Kasumi-1 (cell line): ENCODE measurements at places on chromosomes 3 and 15.

- DNase-seq = no peak
Observed at GRCh38 chr15:63928185-63928842, 94.6 kb upstream of the HERC1 start.

DNA sequence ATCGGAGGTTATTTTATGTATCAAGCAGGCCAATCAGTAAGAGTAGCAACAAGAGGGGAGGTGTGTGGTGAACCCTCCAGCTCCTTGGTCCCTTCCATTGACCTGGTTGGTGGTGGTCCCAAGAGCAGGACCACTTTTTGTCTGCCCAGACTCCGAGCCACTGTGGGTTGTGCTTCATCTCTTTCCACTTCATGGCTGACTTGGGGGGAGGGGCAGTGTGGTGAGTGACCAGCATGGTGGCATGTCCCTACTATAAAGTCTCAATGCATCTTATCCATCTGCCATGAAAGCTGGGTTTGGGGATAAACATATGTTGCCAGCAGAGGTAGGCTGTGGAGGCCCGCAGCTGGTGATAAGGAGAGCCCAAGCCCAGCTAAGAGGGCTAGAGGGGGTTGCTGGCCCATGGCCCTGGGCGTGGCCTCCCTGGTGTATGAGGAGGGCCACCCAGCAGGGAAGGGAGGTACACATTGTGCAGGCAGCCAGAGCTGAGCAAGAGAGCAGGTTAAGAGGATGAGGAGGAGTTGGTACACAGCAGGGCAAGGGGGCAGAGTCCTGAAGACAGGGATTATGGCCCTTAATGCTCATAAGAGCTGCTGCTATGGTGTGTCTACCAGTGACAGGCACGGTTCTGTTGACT, 7.0 kb downstream of the AEN start:
- DNase-seq = no peak

DNA sequence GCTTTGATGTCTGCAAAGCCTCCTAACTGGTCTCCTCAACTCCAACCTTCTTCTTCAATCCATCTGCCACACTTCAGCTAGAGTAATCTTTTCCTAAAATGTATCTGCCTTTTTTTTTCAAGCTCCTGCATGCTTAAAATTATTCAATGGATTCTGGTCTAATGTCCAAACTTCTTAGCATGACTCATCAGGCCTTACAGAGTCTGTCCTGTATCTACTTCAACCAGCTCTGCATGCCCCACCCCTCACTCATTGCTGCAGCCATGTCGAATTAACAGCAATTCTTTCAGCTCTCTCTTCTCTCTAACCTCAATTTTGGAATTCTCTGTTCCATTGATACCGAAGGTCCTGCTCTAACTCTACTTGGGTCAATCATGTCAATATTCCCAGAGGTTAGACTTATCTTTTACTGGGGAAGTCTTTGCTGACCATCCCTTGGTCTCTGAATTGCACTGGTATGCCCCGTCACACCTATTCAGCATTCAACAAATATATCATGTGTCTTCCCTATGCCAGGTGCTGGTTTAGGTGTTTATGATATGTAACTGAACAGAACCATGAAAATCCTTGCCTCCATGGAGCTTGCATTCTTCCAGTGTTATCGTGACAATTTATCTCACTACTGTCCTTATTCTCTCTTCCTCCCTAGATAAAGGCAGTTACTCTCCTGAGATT, 88.5 kb upstream of the NANOGP8 start:
- no peak for DNase-seq

DNA sequence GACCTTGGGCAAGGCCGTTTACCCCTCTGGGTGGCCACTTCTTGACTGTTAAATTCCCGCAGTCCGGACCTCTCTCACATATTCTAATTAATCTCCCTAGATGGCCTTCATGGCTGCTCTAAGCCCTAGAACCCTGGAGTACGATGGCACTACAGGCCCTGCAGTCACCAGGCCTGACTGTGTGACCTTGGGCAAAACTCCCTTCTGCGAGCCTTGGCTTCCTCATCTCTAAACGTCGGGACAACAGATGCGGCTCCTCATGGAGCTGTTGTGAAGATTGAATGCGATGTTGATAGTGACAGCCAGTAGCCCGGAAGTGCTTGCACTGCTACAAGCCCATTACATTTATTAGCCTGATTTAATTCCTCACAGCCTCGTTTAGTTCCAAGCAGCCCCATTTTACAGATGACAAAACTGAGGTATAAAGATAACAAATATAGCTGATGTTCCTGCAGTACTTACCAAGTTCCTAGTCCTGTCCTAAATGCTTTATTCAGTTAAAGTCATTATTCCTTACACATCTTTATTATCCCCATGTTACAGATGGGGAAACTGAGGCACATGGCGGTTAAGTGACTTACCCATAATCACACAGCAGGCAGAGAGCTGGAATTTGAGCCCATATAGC, 10.3 kb downstream of the EPHB3 start:
- DNase-seq = no peak

GRCh38 chr3:190086191-190086590, 34.5 kb downstream of the P3H2 start:
- DNase-seq = no peak

DNA sequence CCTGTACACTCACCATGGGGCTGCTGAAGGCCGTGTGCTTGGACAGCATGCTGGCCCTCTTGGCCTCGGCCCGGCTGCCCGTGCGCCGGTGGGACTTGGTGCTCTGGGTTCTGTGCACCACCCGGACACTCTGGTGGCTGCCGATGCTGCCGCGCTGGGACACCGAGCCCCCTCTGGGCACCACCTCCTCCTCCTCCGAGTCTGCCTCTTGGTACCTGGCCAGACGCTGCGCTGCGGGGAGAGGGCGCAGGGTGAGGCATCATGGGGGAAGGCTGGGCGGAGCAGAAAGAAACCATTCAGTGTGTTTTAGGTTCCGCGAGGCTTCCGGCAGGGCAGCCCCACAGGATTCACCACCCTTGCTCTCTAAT, 145.0 kb downstream of the ATP10A start:
- no peak for DNase-seq

- DNase-seq = no peak
Observed at GRCh38 chr15:78130466-78131294, 565 bp downstream of the CIB2 start.

DNA sequence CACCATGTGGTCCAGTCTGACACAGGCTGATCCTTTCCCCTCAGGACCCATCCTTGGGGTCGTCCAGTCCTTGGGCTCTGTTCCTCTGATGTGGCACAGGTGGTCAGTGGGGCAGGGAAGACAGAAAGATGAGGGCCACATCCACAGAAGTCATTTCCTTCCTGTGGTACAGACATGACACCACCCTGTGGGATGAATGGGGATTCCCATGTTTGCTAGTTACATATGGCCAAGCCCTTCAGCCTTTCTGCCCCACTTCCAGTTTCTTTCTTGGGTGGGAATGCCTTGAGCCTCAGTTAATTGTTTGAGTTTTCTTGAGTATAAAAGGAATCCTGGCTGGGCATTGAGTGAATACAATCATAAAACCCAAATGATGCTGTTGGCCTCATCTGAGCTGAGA, 284.7 kb upstream of the CTDSPL start:
- DNase-seq = no peak

- no peak for DNase-seq
Observed at GRCh38 chr3:185069037-185070030, 83.5 kb downstream of the C3orf70 start.

- DNase-seq = no peak
Observed at GRCh38 chr15:99951511-99951910, 218.3 kb upstream of the LYSMD4 start.

DNA sequence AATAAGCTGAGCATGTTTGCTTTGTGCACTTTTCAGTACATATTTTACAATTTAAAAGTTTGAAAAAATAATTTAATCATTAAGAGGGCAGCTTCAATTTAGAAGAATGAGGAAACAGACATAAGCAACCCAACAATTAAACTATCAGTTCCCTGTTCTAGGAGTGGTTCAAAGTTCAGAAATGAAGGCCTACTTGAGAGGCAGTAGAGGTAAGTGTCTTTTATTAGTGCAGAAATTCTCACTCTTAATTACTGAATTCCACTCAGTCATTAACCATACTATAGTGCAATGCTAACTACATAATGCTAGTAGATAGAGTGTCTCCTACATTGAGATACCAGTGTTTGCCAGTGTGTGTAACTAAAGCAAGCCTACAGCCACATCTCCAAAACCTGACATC, 73.1 kb downstream of the TNIK start:
- no peak for DNase-seq
